ENCODE measurements at places on chromosomes 12 and 14.

GRCh38 chr12:50986966-50987737, 34.8 kb downstream of the HIGD1C start:
- peak; percentile 61 for DNase-seq

- DNase-seq: no peak
Measured at GRCh38 chr12:131370791-131371347, 340.0 kb upstream of the SFSWAP start.

DNA sequence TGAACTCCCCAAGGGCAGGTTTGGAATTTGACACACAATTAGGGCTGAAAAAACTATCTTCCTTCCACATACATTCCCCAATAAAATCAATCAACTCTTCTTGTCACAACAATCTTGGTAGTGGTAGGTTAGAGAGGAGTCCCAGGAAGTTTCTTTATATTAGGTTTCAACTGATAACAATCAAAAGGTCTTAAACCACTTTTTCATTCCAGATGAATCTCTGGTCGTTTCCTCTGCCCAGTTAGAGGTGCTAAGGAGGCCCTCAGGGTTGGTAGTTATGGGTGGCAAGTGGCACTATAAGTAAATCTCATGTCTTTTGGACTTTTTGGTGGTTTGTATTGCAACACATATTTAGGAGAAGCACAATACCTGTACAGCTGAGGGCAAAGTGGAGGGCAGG, 1.7 kb upstream of the SLC38A2 start:
- DNase-seq: no peak

DNA sequence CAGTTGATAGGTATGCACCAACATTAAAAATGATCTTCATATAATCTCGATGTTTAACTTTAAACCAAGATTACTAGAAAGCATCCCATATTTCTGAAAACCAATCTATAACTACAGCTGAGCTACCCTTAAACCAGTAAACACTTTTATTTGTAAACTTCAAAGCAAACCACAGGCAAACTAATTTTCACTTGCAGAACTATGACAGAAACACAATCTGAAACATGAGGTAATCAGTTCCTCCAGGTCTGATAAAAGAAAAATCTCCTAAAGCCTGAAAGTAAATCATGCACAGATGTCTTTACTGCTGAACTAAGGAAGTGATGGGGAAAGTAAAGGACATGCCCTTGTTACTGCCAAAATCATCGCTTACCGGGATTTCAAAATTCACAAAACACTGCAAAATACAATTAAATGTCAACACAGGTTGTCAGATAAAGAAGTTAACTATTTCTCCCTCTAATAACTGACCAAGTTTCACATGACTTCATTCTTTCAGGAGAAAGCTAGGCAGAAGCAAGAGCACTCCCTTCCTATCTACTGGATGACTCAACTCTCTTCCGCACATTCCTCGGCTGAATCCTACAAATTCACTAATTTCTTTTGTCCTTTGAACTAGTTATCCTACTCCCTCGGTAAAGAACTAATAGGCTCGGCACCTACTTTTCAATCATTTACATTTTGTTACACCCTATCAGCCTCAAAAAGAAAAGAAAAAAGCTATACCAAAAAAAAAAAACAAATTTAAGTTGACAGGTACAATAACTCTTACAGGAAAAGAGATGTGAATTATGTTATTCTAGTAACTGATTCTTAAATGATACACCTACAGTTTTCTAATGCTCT, 1.4 kb downstream of the EEA1 start:
- peak; percentile 79 for DNase-seq

GRCh38 chr14:64806202-64806861, 73.4 kb downstream of the SPTB start:
- peak; percentile 16 for DNase-seq

DNA sequence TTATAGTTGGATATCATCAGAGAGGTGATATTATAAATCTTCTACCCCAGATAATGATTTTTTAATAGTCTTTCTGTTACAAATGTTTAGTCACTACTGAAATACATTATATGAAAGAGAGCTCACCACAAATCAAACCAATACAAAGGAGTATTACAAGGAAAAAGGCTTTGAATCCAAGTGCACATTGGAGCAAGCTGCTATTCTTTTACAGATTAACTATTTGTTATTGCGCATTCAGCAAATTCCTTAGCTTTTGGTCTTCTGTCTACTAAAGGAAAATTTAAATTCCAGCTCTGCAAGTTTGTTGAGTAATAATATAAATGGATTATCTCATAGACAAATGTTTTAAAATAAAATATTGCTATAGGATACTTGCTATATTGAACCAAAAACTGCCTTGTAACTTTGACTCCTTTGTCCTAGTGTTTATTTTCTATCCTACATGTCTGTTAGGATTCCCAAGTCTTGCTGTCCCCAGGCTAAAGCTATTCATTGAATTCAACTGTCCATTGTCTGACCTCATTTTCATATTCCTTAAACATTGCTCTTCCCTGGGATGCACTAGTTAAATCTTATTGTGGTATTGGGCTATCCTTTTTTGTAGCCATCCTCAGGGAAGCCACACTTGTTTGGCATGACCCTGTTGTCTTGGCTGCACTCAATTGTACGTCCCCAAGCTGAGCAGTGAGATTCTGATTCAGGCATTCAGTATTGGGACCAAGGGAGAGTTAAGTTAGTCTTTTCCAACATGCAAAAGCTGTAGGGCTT, 41.5 kb downstream of the PDE3A start:
- DNase-seq: no peak

- no peak for DNase-seq
Measured at GRCh38 chr12:121653999-121654398, 15.5 kb downstream of the MORN3 start.

GRCh38 chr12:49838973-49839633, 3.8 kb downstream of the BCDIN3D start:
- DNase-seq: peak; percentile 70

DNA sequence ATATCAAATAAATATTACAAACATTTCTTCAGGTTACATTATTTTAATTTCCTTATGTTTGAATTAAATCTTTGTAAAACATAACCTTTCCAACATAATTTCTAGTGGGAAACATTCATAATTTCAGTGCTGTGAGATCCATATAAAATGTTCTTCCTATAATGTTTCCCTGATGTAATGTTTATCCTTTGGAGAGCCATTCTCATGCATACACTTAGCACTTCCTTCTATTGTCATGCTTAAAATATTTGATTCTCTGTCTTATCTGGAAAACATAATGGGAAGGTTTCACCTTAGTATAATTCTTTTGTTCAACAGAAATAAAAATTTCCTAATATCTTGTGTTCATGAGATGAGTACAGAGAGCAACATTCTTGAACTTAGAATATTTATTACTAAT, 472.5 kb downstream of the ADAMTS20 start:
- no peak for DNase-seq

DNA sequence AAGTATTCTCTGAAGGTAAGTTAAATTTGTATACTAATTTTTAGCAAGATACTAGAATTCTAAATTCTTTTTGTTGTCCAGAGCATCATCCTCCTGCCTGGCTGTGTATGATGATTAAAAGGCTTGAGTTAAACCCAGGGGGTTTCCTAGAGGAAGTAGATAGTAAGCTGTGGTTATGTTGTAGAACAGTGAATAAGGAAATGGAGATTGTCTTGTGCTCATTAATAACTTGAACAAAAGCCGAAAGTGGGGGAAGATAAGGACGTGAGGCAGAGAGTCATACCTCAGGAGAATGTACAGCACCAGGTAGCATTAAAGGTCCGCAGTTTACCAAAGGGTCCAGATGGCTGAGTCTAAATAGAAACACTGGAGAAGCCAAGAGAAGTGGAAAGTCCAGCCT, 42.0 kb downstream of the CKB start:
- no peak for DNase-seq

DNA sequence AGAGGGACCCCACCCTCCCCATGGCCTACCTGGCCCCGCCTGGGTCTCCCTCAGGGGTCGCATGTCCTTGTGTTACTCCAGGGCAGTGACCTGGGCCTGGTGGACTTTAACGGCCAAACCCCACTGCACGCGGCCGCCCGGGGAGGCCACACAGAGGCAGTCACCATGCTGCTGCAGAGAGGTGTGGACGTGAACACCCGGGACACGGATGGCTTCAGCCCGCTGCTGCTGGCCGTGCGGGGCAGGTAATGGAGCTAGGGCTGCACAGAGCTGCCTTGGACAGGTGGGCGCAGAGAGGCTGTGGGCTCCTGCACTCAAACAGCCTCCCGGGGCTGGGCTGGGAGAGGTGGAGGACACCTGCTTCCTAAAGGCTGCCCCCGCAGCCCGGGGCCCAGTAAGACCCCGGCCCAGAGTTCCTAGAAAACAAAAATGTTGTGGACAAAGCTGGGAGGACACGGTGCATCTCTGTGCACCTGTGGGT, 21.6 kb downstream of the ASPG start:
- no peak for DNase-seq

DNA sequence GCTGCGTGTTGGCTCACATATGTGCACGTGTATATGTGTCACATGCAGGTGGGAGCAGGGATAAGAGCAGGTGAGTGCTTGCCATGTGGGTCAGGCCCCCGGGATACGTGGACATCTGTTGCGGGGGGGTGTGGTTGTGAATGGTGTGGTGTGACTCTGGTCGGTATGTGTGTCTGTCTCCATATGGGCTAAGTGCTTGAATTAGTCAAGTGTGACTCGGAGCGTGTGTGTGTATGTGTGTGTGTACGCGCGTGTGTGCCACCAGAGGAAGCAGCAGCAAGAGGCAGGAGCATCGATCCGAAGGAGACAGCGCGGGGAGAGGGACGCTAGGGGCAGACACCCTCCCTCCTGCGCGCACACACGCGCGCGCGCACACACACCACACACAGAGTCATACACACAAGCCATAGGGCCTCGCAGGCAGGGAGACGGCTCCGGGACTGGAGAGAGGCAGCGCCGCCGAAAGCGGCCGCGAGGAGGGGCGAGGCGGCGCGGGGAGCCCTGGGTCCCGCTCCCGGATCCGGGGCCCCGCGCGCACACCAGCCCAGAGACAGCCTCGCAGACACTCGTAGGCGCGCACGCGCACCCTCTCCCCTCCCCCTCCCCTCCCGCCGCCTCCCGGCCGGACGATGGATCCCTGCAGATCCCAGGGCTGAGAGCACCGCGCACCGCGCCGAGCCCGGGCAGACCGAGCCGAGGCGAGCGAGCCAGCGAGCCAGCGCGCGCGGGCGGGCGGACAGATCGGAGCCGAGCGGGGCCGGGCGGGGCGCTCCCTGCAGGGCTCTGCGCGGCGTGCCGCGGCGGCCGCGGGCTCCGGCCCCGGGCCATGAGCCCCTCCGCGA, at the start of gene ASIC1:
ASIC1 (plus strand) TSS at position 597 of the 842 bp plus-strand sequence. CDS start 1,171 bp downstream, outside the sequence.
- DNase-seq: peak; percentile 83

DNA sequence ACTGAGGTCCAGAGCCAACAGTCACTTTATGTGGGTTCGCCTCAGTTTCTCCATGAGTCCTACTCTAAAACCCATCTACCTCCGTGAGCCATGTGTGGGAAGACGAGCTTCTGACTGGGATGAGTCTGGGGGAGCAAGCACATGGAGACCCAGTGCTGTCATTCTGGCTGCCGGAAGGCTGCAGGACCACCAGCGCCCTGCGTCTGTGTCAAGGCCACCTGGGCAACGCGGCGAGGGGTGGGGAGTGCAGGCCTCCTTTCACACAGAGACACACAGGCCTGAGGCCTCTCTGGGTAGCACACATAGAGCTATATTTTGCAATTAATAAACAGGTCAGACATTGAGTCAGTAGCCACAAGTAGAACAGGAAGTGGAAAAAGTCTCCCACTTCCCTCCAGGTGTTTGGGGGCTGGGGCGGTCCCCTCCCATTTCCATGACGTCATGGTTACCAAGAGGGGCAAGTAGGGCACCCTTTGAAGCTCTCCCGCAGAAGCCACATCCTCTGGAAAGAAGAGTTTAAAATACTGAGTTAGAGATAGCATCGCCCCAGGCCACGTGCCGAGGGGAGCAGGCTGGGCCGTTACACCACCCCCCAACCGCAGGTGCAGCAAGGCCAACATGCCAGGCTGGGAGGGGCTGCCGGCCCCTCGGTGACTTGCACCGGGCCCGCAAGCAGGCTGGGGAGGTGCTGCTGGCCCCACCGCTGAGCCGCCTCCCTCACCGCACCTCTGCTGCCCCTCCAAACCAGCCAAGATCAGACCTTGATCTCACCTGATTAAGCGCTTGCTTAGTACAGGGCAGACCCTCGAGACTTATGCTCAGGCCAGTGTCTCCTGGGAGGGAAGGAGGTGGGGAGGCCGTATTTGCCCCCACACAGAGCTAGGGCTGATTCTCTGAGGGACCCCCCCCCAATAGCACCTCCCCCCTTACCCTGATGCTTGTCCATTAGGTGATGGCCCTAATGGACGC, 32.7 kb downstream of the DAD1 start:
- DNase-seq: peak; percentile 82

DNA sequence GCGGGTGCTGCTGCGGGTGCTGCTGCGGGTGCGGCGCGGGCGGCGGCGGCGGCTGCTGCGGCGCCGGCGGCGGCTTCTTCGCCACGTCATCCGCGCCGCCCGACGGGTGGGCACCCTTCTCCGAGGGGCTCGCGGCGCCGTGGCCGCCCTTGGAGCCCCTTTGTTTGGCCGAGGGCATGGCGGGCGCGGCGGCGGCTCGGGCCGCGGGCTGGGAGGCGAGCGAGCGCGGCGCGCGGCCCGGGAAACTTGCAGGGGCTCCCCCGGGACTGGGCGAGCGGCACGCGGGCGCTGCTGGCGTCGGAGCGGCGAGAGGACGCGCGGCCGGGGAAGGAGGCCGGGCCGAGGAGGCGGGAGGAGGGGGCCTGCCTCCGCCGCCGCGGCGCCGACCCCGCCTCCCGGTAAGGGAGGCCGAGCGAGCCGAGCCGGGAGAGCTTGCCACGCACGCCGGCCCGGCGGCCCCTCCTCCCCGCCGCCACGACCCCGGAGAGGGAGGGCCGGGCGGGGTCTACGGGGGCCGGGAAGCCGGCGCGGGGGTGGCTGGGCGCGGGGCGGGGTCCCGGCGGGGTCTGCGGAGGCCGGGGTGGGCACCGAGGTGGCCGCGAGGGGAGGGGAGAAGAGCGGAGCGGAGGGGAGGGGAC, at the start of gene CKAP4:
CKAP4 (minus strand) TSS at position 347 of the 638 bp plus-strand sequence; CDS start at position 178, 169 bp downstream.
- DNase-seq: peak; percentile 93

- DNase-seq: peak; percentile 28
Measured at GRCh38 chr14:85060121-85060520, 469.8 kb upstream of the FLRT2 start.

GRCh38 chr12:128140551-128140950, 126.4 kb upstream of the TMEM132C start:
- no peak for DNase-seq

GRCh38 chr12:128266541-128267130, 334 bp upstream of the TMEM132C start:
- peak; percentile 29 for DNase-seq

DNA sequence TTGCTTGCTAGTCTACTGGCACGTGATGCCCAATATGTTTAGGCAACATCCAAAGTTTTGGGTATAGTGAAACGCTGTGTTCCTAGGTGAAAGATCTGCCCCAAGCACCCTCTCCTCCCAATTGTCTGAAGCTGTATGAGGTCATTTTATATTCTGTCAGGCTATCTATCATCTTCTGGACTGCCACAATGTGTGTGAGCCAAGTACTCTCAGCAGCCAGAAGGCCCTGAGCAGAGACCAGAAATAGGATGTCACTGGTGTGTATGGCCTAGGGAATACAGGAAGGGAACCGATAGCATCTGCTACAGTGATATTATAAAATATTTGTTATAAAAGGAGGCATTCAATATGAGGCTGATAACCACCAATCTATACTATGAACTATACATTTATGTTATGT, 7.9 kb upstream of the PDE3A start:
- DNase-seq: no peak

- no peak for DNase-seq
Measured at GRCh38 chr12:122862872-122863701, 27.8 kb downstream of the HIP1R start.

GRCh38 chr12:54159140-54159539, 29.6 kb downstream of the SMUG1 start:
- DNase-seq: peak; percentile 7

- DNase-seq: no peak
Measured at GRCh38 chr14:94421316-94421715, 31.3 kb downstream of the SERPINA11 start.

GRCh38 chr14:100076133-100076532, 10.9 kb downstream of the EVL start:
- no peak for DNase-seq
